ENCODE measurements at places on chromosomes 7 and 10.

- no peak for DNase-seq
Observed at GRCh38 chr7:128164061-128164954, 76.8 kb upstream of the LEP start.

- no peak for DNase-seq
Observed at GRCh38 chr10:106571192-106571946, 593.1 kb downstream of the SORCS1 start.

DNA sequence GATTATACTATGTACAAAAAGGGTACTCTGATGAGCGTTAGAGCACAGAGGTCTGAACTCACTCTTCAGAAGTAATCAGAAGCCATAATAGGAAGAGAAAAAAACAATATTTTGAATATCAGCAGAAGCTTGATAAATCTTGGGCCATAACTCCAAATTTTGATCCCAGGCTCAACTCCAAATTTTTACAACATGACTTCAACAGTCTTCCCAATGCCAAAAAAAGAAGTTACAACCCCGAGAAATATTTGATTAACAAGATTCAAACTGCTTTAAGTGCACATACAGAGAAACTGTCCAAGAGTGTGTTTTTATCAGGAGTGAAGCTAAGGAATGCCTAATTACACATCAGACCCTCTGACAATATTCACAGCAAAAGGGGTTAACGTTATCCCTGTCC is 7.5 kb downstream of the MPP7 start:
- no peak for DNase-seq

DNA sequence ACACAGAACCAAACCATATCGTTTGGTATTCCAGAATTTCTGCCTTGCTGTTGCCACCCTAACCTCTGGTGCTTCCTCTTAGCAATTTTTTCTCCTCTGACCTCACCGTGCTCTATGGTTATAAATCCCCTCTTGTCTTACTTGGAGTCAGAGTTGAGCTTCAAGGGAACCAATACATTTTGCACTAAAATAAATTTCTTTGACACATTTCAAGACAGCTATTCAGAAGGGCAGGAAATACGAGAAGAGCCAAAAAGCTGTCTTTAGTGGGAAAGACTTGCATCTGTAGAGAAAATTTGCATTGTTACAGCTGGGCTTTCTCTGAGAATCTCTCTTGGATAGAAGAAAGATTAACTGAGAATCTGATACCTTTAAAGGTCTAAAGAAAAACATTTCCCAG is 14.5 kb upstream of the AKR1C2 start:
- no peak for DNase-seq

- no peak for DNase-seq
Observed at GRCh38 chr10:102492344-102492939, 10.1 kb downstream of the ACTR1A start.

- no peak for DNase-seq
Observed at GRCh38 chr7:4179688-4180380, 502.3 kb upstream of the FOXK1 start.

- DNase-seq: no peak
Observed at GRCh38 chr7:127914693-127915092, 116.5 kb downstream of the LRRC4 start.

- no peak for DNase-seq
Observed at GRCh38 chr10:70145166-70145665, 1.3 kb downstream of the TYSND1 start.

- no peak for DNase-seq
Observed at GRCh38 chr10:86074294-86074693, 292.3 kb downstream of the GRID1 start.

DNA sequence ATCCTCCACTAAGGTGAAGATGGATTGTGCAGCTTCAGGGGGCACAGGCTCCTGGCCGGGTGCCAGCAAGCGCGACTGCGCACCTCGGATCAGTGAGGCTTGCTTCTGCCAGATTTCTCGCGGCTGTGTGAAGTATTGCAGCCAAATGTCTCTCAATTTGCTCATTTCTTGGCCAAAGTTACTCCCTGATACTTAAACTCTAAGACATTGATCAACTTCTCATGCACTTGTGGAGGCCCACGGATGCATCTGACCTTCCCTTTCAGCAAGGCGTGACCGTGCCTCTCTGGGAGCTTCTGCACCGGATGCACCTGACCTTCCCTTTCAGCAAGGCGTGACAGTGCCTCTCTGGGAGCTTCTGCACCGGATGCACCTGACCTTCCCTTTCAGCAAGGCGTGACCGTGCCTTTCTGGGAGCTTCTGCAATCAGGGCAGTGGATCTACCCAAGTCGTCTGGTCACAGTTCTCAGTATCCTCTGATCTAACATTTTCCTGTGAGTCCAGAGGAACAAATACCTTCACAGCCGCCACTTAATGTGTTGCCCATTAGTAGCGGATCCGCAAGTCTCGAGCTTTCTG is 248.3 kb downstream of the ADARB2 start:
- no peak for DNase-seq

- DNase-seq: no peak
Observed at GRCh38 chr10:100612601-100613595, 77.2 kb downstream of the HIF1AN start.

DNA sequence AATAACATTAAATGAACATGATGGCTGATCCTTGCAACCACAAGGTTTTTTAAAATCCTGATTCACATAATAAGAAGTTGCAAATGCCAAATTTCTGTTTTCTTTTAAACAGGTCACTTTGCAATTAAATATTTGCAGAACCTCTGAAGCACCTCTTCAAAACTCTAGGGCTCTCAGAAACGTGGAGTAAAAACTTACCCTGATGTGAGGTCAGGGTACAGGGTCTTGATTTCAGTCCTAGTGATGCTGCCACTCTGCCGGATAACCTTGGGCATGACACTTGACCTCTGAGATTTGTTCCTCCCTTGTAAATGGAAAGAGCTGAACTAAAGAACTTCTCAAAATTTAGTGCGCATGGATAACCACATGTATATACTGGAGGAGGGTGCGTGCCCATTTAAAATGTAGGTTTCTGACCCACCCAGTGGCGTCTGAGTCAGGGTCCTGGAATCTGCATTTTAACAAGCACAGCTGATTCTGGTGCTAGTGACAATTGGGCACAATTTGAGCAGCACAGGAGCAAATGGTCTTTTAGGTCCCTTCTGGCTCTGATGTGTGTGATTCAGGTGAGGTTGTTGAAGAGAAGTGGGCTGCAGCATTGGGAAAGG is 35.5 kb upstream of the TNPO3 start:
- no peak for DNase-seq

- no peak for DNase-seq
Observed at GRCh38 chr7:98860071-98860470, 9.7 kb downstream of the TMEM130 start.

DNA sequence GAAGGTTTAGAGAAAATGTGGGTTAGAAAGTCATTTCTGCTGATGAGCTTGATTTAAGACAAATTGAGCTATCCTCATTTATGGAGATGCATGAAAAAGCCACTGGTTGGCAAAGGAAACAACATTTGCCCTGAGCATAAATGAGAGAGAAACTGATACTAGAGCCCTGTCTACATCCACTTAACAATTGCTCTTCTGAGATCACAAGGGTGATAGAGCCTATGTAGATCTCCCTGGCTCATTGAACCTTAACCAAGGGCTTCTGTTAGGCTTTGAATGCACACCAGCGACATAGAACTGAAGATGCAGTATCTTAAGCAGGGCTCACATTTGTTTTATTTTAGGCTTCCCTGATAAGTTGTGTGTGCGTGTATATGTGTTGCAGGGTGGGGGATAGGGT is 35.0 kb downstream of the GPR141 start:
- no peak for DNase-seq

DNA sequence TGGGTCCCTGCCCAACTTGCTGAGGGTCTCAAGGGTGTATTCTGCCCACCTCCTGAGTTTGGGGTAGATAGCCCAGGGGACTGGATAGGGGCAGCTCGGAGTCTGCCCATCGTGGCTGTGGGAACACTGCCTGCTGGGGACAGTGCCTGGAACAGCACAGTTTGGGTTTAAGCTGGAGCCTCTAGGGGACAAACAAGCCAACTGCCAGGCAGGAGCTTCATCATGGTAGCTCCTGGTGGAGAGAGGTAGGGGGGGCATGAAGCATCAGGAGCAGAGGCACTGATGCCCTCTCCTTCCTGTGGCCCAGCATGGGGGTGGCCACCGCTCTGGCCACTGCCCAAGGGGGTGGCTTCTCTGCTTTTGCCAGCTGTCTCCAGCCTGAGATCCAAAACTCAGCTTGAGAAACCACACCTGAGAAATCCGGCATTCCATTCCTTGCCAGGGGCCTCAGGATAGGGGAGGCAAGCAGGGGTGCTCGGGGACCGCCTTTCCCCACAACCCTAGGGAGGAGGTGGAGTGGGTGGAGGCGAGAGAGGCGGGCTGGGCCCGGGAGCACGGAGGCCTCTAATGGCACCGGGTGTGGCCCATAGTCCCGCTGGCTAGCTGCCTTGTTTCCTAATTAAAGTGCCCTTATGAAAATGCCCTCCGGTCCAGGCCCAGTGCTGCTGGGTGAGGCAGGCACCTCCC is 47.6 kb downstream of the UNC5B start:
- DNase-seq: no peak

GRCh38 chr7:152086513-152086912 is 61.0 kb downstream of the GALNT11 start:
- DNase-seq: no peak

- no peak for DNase-seq
Observed at GRCh38 chr7:69687739-69688433, 89.6 kb downstream of the AUTS2 start.

DNA sequence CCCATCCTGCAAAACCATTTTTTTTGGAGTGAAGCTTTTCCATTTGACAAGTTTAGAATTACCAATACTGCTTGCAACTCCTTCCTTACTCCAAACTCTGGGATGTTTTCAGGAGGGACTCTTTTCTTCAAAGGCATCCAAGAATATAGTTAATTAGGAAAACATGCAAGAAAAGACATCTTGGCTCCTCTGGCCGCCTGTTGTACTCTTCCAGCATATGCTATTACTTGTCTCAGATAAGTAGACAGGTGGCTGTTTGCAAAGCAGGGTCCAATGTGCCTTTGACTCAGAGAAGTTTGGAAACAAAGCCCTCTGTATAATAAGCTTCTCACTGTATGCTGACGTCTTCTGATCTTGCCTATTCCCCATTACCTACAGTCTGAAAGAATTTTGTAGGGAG is 746.5 kb downstream of the AUTS2 start:
- no peak for DNase-seq

- no peak for DNase-seq
Observed at GRCh38 chr7:138499340-138499739, 39.3 kb downstream of the TRIM24 start.

- DNase-seq: no peak
Observed at GRCh38 chr10:31484431-31485135, 165.6 kb downstream of the ZEB1 start.

DNA sequence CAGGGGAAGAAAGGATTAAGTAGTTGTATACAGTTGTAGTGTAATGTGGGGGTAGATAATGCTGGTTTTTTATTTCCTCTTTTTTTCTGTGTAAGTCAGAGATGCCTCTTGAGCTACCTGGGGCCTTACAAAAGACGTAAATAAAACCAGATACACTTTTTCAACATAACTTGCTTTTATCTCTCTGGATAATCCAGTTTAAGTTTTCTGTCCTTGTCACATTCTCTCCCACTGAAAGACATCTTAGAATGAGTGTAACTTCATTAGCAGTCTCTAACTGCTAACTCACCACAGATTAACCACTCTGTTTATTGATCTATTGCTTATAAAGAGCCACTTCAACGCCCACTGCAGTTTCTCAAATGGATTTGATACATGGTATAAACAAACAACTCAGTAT is 64.1 kb upstream of the LRRN3 start:
- DNase-seq: no peak

DNA sequence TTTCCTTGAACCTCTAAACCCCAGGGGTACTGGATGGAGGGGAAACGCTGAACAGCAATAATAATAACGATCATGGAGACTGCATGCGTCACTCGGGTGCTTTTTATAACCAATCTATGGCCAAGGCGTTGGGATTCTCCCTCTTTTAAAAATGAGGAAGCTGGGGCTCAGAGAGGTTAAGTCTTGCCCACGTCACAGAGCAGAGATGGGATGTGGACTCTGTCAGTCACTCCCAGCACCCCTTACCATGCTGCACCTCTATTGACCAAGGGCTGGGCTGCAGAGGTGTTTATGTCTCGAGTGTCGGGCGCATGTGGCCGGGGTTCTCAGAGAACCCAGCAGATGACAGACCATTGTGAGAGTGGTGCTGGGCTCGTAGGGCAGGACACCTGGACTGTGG is 129.9 kb downstream of the CDH23 start:
- DNase-seq: no peak

DNA sequence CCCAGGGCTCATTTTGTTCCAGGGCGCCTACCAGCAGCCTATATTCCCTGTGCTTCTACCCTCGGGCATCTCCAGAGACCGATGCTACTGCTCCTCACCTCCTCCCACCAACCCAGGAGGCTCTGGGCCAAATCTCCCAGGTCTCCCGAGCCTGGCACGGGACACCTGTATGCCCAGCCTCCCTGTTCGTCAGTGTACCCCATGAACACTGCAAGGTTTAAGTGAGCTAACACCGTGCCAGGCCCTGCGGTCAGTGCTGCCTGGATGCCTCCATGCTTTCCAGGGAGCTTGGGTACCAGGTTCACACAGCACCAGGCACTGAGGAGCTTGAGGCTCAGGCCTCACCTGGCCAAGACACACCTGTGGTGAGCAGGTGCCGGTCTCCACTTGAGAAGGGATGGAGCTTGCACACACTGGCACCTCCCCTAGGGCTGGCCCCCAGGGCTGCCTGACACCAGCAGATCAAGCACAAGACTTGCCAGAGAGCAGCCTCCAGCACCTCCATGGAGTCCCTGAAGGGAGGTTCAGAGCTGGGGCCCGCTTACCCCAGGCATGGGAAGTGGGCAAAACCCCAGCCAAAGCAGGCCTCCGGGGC is 80.3 kb downstream of the FAM53B start:
- no peak for DNase-seq

DNA sequence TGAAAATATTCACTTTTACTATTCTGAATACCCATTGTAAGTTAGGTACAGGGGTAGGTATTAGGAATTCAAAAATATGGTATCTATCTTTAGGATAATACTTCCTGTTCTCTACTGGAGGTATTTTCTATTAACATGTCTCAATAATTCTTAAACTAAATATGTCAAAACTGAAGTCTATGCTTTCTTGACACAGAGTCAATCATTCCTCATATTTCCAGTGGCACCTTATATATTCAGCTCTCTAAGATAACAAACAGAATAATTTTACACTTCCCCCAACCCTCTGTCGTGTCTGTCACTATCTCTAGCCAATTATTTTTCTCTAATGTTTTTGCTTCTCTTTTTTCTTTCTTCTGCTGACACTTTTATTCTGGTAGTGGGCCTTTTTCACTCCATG is 138.9 kb downstream of the TMEM26 start:
- DNase-seq: no peak

DNA sequence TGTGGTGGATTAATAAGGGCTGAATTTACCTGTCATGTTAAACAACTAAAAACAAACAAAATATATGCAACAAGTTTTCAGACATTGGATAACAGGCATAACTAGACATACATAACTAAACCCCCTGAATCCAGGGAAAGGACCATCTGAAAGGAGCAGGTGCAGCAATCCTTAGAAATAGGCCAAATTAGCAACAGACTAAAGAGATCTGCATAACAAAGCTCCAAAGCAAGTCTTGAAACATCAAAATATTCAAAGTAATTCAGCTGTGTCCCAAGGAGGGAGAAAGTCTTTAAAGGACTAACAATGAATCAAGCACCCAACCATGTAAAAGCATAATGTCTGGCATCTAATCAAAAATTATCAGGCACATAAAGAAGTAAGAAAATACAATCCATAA is 475.1 kb downstream of the GRID1 start:
- DNase-seq: no peak

Data from KG1 (cell line).